ENCODE measurements at places on chromosomes 2 and 18.

GRCh38 chr18:50409236-50409635 lies 34.4 kb downstream of the SKA1 start:
- DNase-seq, result no peak

DNA sequence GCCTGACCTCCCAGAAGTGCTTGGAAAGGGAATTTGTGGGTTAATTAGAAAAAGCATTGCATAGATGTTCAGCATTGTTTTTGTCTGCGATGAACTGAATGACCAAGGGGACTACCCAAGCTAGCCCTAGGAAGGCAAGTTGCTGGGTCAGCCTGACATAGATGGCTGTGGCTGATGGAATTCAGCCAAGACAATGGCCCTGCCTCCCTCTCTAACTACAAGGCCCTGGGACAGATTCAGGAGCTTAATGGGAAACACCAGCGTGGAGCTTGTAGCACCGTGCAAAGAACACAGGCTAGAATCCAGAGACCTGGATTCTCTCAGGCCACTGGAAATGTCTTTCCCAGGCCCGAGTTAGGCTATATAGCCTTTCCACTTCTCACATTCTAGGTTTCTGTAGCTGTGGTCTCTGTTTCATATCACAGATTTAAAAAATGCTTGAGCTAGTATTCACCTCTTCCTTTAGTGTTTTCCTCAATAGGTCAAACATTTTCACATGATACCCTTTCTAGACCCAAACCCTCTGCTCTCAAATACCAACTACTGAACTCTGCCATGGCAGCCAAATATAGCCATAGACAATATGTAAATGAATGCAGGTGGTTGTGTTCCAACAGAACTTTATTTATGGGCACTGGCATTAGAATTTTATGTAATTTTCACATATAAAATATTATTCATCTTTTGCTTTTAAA lies 294.3 kb upstream of the MEX3C start:
- no peak for DNase-seq

DNA sequence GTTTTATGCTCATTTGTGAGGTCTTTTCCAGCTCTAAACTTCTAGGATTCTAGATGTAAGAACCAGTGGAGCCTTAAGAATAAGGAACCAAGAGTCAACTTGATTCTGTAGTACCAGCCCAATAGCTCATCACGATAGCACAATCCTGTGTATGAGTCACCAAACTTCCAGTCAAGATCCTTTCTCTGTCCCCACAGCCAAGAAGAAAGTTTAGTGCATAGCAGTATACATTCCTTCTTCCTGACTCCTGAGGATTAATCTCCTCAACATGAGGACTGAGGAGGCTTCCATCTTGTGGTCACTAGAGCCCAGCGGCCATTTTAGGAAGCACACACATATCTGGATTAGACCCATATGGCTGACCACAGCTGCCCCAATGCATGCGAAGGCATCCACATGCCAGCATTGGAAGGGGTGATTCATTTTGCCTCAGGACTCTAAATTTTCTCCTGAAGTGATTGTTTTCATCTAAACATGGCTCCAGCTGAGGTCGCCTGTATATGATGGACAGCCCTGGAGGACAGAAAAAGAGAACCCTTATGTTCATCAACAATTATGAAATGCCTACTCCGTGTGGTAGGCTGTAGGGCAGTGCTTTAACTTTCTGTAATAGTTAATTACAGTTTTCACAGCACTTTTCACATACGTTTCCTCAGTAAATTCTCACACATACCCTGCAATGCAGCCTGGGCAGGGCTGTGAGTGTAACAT lies 53.5 kb downstream of the RASGRP3 start:
- no peak for DNase-seq

DNA sequence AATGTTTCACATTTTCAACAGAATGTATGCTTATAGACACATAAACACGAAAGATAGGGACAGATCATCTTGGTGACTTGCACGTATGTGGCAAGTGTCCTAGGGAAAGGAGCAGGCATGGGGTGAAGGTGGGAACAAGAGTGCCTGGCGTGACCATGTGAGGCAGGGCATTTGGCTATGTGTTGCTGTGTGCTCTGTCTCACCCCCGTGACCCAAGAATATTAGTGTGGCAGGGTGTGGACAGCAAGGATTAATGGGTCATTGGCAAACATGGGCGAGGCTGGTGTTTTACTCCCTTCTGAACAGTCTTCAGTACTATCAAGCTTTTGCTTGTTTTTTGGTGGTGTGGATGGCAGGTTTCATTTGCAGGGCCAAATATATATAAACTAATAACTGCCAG lies 1.3 kb upstream of the VWA3B start:
- no peak for DNase-seq

DNA sequence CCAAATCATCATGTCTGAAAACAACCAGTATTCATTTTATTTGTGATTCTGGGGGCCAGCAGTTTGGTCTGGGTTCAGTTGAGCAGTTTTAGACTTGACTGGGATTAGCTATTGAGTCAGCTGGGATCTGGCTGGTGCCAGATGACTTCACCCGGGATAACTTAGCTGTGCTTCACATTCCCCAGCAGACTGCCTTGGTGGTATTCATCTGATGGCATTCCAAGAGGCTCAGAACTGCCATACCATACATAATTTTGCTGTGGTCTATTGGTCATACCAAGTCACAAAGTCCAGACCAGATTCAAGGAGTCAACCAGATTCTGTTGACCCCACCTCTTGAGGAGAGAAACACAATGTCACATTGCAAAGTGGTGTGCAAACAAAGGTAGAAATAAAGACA lies 7.8 kb upstream of the FSHR start:
- DNase-seq, result no peak

- no peak for DNase-seq
Measured at GRCh38 chr2:168231609-168232241, 15.7 kb downstream of the STK39 start.

DNA sequence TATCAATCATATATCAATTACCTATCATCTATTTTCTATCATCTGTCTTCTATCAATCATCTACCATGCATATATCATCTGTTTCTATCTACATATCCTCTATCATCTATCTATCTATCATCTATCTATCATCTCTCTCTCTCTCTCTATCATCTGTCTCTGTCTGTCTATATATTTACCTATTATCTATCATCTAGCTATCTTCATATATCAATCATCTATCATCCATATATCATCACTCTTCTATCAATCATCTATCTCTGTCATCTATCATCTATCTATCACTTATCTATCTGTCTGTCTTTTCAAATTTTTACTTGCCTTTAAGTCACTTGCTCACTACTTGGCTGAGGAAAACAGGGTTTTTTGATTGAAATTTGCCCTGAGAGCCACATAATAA lies 592.3 kb downstream of the DCDC2C start:
- DNase-seq, result no peak

GRCh38 chr2:35963824-35964223 lies 391.8 kb upstream of the CRIM1 start:
- DNase-seq, result no peak

- no peak for DNase-seq
Measured at GRCh38 chr18:48893061-48893607, 57.6 kb downstream of the SMAD7 start.

GRCh38 chr2:60554074-60554645 lies 706 bp upstream of the BCL11A start:
- no peak for DNase-seq

DNA sequence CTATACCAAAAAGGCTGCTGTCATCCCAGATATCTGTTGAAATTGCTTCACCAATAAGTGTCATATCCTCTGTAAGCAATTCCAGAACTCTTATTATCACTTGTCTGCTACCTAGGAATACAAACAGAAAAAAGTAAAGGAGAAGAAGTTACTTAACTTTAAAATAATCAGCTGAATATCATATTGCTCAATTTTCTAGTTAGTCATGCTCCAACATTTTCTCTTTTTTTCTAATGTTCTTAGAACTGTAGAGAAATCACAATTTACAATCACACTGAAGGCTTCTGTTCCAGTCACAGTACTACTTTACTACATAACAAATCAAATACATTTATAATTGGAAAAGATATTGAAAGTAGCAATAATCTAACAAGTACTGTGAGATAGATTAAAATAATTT lies 17.4 kb downstream of the RTTN start:
- no peak for DNase-seq

- DNase-seq, result no peak
Measured at GRCh38 chr18:9428862-9429661, 46.3 kb upstream of the RALBP1 start.

GRCh38 chr2:121151311-121152109 lies 133.5 kb downstream of the TFCP2L1 start:
- no peak for DNase-seq
